Neural progenitor cell (in vitro differentiated cells): ENCODE measurements at places on chromosomes 1 and 21. TPM values are rescaled to one million over a fixed set of nuclear protein-coding genes. Genes with fewer than 3 reads are reported as not detected.

- no peak overlapping the region for H3K4me3 ChIP-seq
- no peaks in the 10 kb centered on the region for H3K4me1 ChIP-seq
- no peak for DNase-seq
- no peaks in the 10 kb centered on the region for H3K36me3 ChIP-seq
- no peaks in the 10 kb centered on the region for H3K27me3 ChIP-seq
Observed at GRCh38 chr1:7886405-7886745, 33.5 kb upstream of the UTS2 start.

GRCh38 chr1:92953491-92953890 is 7.8 kb downstream of the DIPK1A start:
- DNase-seq, result no peak
- H3K4me3 ChIP-seq, result no peak overlapping the region
- H3K27me3 ChIP-seq, result no peaks in the 10 kb centered on the region
- peaks cover 17% of the 10 kb centered on the region for H3K4me1 ChIP-seq
- H3K27ac ChIP-seq, result no peak overlapping the region

DNA sequence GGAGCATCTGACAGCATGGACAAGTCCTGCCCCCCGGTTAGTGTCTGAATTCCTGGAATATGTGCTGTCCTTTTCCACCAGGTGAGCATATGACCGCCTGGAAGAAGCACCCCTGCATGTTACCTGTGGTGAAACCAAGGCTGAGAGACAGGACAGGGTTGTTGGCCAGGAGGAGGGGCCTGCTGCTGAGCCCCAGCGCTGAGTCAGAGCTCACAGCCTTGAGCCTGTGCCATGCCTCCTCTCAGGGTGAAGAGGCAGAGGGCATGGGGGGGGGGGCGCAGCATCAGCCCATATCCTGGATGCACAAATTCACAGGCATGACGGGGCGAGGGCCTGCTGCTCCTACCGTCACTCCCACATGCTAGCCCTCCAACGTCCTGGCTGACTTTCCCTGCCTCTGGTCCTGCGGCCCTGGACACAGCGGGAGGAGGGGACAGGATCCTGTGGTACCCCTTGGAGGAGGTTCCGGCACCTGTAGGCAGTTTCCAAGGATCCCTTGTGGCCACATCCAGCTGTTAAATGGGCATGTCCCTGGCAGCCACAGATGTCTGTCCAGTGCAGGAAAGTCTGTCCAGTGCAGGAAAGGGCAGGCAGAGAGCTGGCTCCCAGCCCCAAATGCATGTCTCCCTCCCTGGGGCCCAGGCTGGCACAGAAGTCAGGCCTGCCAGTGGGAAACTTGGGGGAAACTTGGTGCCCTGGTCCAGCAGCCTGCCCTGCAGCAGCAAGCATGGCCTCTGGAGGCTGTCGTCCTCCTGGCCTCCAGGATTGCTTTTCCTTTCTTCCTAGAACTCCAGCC is 23.9 kb downstream of the TTC34 start:
- H3K27ac ChIP-seq, result no peak overlapping the region
- H3K27me3 ChIP-seq, result no peaks in the 10 kb centered on the region
- no peak for DNase-seq
- H3K4me3 ChIP-seq, result no peak overlapping the region
- no peaks in the 10 kb centered on the region for H3K36me3 ChIP-seq

The PTGS2 gene
- total RNA-seq, result 0.03 and 0.37 TPM in 2 replicates

The AMY2A gene
- total RNA-seq, result not detected in 2 replicates

- H3K36me3 ChIP-seq, result no peaks in the 10 kb centered on the region
- H3K27ac ChIP-seq, result no peak overlapping the region
- H3K4me1 ChIP-seq, result peaks cover 6% of the 10 kb centered on the region
- H3K4me3 ChIP-seq, result no peak overlapping the region
- H3K27me3 ChIP-seq, result no peaks in the 10 kb centered on the region
- DNase-seq, result no peak
Observed at GRCh38 chr21:35244514-35244913, 195.4 kb upstream of the RUNX1 start.

- no peaks in the 10 kb centered on the region for H3K36me3 ChIP-seq
- H3K27me3 ChIP-seq, result peaks cover 19% of the 10 kb centered on the region
- DNase-seq, result no peak
- H3K4me3 ChIP-seq, result peak overlapping the region; percentile 56
- no peak overlapping the region for H3K27ac ChIP-seq
Observed at GRCh38 chr1:16644193-16644481, 22.6 kb downstream of the RNU1-3 start.

GRCh38 chr21:42758721-42759593 is 105.5 kb downstream of the PDE9A start:
- no peaks in the 10 kb centered on the region for H3K27me3 ChIP-seq

The MPZ gene
- total RNA-seq, result 1.1 and 2.0 TPM in 2 replicates

The S100A7A gene
- not detected in 2 replicates for total RNA-seq

DNA sequence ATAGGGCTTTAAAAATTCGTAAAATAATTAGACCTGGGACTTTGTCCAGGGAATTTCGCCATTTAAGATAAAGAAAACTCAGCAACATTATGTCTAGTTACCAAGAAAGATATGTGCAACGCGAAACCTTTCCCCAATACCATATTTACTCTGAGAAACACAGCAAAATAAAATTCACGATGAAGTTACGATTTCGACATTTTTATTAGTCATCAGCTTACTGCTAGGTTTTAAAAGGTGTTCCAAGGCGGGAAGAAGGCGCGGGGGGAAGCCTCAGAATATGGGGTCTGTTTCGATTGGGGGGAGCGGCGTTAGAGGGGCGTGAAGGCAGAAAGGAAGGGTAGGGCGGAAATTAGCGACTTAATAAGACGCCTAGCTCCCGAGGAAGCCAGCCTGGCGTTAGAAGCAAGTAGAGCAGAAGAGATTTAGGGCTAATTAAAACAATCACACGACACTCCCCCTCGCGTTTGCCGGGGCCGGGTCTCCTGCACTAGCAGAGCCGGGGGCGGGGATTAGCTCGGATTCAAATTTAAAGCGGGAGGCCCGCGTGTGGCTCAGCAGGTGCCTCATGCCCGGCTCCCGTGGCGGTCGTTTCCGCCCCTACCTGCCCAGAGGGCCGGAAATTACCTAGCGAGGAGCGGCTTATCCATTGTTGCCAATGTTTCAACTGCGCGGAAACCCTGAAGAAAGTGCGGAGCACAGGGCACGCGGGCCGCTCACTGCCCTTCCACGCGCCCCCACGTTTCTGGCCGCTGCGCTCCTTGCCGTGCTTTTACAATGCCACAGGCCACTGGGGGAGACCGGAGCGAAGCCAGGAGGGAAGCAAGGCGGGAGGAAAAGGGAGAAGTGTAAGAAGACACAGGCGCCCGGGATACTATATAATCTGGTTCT is 795 bp upstream of the POU2F1 start:
- no peaks in the 10 kb centered on the region for H3K36me3 ChIP-seq
- H3K27ac ChIP-seq, result peak overlapping the region; percentile 99
- H3K27me3 ChIP-seq, result no peaks in the 10 kb centered on the region
- H3K4me1 ChIP-seq, result peaks cover 35% of the 10 kb centered on the region
- DNase-seq, result peak; percentile 97

DNA sequence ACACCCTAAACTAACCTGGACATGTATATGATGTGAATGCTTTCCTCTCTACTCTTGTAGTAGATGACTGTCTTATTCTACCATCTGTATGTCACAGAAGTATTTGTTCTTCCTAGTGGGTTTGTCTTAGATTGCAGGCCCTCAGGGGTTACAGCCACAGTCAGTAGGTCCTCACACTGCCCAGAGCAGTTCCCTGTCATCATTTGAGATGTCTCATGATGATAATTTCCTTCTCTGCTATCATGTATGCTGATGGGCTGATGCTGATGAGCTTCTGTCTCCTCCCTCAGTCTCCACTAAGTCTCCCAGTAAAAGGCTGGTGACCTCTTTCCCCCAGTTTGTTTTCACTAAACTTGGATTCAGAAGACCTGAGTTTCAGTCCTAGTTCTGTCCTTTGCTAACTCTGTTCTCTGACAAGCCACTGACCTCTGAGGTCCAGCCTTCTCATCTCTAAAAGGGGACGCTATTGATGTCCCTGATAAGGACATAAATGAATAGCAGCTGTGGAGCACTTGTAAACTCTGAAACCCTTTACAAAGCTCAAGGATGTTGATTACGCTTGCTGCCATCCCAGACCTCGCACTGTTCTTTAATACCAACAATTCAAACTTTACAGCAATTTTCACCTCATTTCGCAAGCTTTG is 3.1 kb upstream of the ETV3 start:
- H3K4me3 ChIP-seq, result no peak overlapping the region
- H3K4me1 ChIP-seq, result peaks cover 20% of the 10 kb centered on the region
- no peaks in the 10 kb centered on the region for H3K36me3 ChIP-seq
- H3K27ac ChIP-seq, result no peak overlapping the region
- DNase-seq, result no peak

DNA sequence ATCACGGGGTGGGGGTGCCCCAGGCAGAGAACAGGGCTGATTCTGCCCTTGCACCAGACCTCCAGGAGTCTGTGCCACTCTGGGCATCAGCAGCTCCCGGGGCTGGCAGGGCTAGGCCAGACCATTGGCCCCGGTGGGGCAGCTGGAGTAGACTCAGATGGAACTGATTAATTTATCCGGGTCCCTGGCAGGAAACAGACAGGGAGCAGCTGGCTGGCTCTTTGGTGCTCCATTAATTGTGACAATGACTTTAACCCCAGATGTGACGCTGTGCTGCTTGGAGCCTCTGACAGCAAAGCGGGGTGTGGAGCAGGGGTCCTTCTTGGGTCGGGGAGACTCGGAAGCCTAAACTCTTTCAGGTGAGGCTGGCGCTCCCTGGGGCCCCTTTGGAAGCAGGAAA is 9.5 kb downstream of the EPHA8 start:
- no peaks in the 10 kb centered on the region for H3K27me3 ChIP-seq
- no peaks in the 10 kb centered on the region for H3K36me3 ChIP-seq
- DNase-seq, result no peak
- H3K4me1 ChIP-seq, result no peaks in the 10 kb centered on the region

DNA sequence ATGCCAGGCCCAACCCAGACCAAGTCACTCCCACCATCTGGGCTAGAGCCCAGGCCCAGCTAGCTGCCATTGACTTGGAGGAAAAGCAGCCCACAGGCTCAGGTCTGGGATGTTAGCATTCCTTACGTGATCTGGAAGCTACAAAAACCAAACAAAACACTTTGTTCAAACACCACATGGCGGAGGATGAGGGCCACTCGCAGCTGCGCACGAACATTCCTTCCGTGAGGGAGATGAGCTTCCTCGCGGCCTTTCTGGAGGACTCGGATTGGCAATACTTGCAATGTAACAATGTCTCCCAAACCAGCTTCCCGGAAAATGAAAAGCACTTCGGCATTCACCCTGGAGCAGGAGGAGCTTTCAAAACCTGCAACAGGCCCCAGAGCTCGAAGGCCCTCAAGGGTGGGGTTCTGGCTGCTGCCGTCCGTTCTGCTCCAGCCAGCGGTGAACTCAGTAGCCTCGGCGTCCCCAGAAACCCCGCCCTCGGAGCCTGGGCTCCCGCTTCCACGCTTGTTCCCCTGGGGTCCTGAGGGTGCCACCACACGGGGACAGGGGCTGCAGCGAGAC is 40.5 kb downstream of the COL6A1 start:
- no peak overlapping the region for H3K27ac ChIP-seq
- no peaks in the 10 kb centered on the region for H3K27me3 ChIP-seq
- no peak overlapping the region for H3K4me3 ChIP-seq

- H3K27ac ChIP-seq, result no peak overlapping the region
- H3K36me3 ChIP-seq, result no peaks in the 10 kb centered on the region
- no peaks in the 10 kb centered on the region for H3K27me3 ChIP-seq
- H3K4me3 ChIP-seq, result no peak overlapping the region
- DNase-seq, result no peak
Observed at GRCh38 chr1:165424454-165425216, 20.3 kb downstream of the RXRG start.

DNA sequence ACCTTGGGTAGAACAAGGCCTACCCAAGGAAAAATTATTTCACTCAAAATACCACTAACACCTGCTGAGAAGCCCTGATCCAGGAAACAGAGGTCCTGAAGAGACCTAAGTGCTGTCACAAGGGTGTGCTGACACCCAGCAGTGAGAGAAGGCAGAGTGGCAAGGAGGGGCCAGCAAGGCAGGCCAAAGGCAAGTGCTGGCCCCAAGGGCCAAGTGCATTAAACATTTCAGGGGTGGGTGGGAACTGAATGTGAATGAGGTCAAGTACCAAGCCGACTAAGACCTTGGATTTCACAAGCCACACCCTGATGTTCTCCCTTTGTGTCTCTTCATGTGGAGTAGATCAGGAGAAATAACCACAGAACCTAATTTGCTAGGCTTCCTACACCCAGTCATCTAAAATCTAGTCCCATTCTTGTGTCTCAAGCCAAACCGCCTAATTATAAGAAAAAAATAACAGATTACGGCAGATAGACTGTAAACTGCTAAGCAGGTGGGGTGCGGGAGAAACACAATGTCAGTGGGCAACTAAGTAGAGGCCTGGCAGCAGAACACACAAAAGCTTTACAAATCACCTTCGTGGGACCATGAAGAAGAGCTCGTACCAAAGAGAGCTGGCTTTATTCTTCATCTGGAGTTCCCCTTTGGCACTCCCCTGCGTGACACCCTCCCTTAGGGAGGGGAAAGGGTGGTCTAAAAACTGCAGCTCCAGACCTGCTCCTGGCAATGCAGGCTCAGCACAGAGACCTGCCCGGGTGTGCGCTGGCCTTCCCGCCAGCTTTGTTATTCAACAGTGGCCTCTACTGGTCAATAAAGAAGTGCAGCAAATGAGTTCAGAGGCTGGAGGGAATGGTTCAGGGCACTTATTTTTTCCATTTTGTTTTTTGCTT is 8.7 kb downstream of the UBE2G2 start:
- no peak overlapping the region for H3K4me3 ChIP-seq
- peaks cover 1% of the 10 kb centered on the region for H3K36me3 ChIP-seq
- H3K4me1 ChIP-seq, result no peaks in the 10 kb centered on the region
- peak; percentile 78 for DNase-seq
